ENCODE measurements at places on chromosomes 3 and 15.

- no peak for DNase-seq
Measured at GRCh38 chr15:78007964-78008886, 69.3 kb downstream of the TBC1D2B start.

GRCh38 chr3:157532529-157533297 lies 29.5 kb upstream of the VEPH1 start:
- no peak for DNase-seq

DNA sequence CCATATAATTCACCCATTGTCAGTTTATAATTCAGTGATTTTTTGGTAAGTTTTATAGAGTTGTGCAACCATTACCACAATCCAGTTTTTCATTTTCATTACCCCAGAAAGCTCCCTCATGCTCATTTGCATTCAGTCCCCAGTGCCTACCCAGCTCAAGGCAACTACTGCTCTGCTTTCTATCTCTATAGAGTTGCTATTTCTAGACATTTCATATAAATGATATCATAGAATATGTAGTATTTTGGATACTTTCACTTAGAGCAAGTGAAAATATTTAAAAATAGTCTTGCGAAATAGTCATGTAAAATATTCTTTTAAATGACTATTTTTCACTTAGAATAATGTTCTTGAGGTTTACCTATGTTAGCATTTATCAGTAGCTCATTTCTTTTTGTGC lies 42.1 kb downstream of the ZNF654 start:
- no peak for DNase-seq

GRCh38 chr3:64878362-64878761 lies 190.6 kb upstream of the ADAMTS9 start:
- DNase-seq: no peak

DNA sequence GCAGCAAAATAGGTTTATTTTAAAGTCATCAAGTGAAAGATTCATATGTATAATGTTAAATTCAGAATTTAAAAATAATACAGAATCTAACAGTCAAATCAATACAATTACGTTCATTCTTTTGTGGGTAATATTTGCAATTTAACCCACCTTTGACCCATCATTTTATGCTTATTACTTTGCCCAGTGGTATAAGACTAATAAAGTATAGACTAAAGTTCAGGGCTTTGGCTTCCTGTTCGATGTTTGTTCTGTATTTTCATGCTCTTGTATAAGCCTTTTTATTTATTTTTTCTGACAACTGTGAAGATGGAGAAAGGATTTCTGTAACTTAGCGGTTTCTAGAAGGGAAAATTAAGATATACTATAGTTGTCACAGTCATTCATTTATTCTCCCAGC lies 44.3 kb upstream of the EIF3J start:
- DNase-seq: no peak

DNA sequence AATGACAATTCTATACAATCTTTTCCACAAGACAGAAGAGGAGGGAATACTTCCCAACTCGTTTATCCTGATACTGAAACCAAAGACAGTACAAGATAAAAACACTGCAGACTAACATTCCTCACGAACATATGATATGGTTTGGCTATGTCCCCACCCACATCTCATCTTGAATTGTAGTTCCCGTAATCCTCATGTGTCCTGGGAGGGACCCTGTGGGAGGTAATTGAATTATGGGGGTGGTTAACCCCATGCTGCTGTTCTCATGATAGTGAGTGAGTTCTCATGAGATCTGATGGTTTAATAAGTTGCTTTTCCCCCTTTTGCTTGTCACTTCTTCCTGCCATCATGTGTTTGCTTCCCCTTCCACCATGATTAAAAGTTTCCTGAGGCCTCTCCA lies 83.9 kb upstream of the PROK2 start:
- DNase-seq: no peak

DNA sequence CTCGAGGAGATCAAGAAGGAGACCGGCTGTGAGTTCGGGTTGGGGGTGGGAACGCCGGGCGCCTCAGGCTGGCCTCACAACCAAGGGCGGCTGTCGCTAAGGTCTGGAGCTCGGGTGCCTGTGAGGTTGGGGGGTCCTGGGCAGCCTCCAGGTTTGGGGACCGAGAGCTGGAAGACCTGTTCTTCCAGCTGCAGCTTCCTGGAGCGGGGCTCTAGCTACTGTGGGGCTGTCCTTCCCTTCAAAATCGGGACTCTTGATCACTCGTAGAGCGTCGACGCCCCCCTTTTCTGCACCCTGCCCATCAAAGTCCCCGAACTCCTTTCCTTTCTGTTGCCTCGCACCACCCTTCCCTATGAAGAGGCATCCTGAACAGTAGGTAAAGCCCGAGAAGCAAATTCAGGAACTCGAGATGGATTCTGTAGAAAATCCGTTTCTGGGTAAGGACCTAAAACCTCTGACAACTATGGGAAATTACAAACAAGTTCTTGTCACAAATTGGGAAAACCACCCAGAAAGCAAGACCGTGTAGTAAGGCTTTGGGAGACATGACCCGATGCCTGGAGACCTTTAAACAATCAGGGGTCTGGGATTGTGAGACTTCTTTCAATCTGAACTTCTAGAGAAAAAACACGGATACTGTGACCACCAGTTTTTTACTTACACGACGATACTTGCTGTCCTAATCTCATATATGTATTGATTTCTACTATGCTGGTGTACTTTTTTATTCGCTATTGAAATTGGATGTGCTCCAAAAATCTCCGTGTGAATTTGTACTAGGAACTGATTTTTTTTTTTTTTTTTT lies 556 bp downstream of the CHP1 start:
- no peak for DNase-seq

GRCh38 chr3:133954717-133955360 lies 59.2 kb upstream of the RAB6B start:
- no peak for DNase-seq

DNA sequence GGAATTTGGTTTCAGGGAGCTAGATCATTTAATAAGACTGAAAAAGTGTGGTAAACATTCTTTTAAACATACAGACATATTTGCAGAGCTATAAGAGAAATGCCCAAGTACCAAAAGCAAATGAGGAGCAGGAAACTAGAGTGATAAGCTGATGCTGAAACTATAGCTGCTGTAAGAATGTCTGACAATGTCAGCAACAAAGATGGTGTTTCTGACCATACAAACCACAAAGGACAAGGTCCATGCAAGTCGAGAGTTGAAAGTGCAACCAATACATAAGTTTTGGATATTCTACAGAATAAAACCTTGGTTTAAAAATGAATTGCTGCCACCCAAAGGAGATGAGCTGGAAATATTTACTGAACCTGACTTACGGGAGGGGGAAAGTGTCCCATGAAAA lies 610.2 kb downstream of the TBL1XR1 start:
- DNase-seq: no peak

GRCh38 chr3:129323651-129324294 lies 45.1 kb downstream of the HMCES start:
- no peak for DNase-seq

GRCh38 chr3:12982619-12983101 lies 90.6 kb downstream of the IQSEC1 start:
- no peak for DNase-seq

DNA sequence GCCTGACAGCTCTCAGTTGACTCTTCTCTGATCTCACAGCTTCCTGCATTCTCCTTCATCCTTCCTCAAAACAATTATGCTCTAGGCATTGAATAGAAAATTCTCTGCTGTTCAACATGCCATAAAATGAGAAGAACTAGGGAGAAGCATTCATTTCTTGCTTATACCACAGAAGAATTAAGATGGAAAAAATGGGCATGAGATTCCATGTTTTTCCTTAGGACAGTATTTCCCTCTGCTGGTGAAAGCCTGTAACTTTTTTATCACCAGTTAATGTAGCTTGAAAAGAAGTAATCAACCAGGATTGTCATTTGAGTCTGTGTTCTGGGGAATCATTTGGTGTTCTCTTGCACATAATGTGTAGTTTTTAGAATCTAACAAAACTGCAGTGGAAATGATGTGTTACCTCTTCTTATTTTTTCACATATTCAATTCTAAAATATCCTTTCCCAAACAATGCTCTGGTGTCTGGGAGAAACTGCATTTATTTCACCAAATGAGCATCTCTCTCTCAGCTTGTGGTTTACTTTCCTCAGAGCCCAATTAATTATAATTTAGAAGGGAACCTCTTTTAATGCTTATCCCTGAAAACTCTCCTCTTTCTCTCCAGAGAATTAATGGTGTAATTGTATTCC lies 92.8 kb upstream of the DCBLD2 start:
- no peak for DNase-seq

GRCh38 chr3:18791182-18791581 lies 357.1 kb upstream of the KCNH8 start:
- DNase-seq: no peak

- no peak for DNase-seq
Measured at GRCh38 chr3:189056646-189057335, 115.0 kb upstream of the TPRG1 start.

- DNase-seq: no peak
Measured at GRCh38 chr3:51622868-51623267, 48.2 kb upstream of the TEX264 start.

DNA sequence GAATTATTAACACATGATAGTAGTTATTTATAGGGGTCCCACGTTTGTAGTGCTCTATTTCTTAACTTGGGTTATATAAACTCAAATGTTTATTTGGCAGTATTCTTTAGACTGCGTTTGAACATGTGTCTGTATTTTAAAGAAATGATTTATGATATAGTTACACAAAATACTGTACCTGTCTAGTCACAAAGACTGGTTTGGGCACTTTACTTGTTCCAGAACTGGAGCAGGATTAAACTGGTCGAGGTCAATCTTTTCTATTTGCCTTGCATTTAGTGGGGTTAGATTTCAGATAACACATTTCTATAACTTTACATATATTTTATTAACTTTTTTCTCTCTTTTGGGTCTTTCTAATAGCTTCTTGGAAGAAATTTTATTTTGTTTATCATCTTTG lies 39.5 kb downstream of the HACD3 start:
- no peak for DNase-seq

DNA sequence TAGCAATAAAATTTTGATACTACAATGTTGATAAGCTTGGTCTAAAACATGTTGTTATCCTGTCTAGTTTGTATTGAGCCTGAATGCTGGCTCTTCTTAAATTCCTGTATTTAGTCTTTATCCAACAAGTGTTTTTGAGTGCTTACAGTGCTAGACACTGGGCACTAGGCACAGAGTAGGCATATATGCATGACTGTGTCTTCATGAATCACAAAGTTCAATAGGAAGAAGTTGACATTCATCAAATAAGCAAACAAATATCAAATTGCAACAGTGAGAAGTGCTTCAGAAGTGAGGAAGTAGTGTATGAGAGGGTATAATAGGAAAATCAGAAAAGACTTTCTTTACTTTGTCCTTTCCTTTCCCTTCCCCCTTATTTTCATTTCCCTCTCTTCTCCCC lies 6.8 kb downstream of the CD96 start:
- DNase-seq: no peak

GRCh38 chr3:130950124-130950523 lies 56.2 kb downstream of the ATP2C1 start:
- DNase-seq: no peak

- DNase-seq: no peak
Measured at GRCh38 chr3:197088370-197088769, 58.8 kb upstream of the MELTF start.

GRCh38 chr3:80733522-80734176 lies 965.9 kb upstream of the ROBO1 start:
- no peak for DNase-seq

DNA sequence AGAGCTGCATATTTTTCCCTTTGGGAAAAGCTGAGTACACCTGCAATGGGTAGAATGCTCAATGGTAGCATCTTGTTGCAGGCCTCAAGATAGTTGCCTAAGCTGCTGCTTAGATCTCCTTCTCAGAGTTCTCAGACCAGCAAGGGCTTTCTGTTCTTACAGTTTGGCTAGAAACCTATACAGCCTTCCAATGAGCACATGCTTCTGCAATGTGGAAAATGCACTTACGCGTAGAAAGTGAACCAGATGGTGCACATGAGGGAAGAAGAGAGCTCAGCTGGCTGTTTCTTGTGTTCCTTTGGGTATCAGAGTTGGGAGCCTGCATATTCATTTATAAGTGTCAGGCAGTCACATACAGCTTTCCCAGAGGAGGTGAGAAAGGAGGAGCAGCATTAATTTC lies 136.4 kb downstream of the B3GALNT1 start:
- DNase-seq: no peak

- no peak for DNase-seq
Measured at GRCh38 chr3:43273416-43273815, 12.9 kb upstream of the SNRK start.

- peak; percentile 79 for DNase-seq
Measured at GRCh38 chr3:71444028-71444860, 139.3 kb downstream of the FOXP1 start.

GRCh38 chr3:154137036-154137435 lies 15.8 kb downstream of the ARHGEF26 start:
- no peak for DNase-seq

GRCh38 chr3:194396859-194397756 lies 2.0 kb downstream of the GP5 start:
- peak; percentile 24 for DNase-seq

DNA sequence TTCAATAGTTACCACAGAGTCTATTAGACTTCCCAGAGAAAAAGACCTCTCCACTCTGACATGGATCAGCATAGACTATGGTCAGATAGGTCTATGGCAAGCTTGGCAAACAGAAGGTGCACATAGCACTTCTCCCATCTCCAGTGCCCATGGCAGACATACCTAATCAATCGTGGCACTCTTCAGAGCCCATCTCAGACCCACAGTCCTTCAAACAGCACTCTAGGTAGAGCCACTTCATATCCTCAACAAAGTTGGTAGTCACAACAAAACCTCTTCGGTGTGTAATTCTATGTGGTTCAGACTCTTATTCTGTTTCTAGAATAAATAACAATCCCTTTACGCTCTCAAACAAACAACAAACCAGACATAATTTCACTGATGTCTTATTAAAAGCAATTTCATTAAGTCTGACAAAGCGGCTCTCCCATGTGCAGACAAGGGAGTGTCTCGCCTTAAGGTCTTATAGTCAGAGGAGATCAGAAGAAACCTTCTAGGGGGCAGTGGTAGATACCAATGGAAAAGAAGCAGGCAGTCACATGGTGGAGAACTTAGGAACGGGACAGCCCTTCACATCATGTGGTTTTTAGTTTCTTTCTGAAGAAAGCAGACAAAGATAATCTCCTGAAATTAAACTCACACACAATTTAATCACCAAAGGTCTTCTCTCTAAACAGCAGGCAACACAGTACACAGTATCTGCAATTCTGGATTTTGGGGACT lies 483.4 kb downstream of the FOXP1 start:
- no peak for DNase-seq

DNA sequence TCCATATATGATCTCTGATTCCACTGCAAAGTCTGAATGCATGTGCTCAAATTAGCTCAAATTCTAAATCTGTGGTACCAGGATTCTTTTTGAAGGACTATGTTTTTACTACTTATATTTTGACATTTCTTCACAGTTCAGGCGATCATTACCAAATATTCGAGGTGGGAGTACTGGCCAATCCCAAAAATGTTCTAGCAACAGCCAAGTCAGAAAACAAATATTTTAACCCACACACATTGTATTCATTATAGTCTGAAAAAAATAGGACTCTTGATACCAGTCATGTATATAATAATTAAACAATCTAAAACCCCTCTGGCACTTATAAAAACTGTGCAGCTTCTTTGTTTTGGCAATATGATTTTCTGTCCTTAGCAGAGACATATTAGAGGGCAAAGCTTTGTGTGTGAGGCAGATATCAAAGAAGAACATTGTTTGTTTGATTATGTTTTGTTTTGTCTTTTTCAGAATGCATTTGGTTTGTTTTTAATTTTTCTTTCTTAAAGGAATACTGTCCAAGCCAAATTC lies 37.4 kb downstream of the FGF7 start:
- DNase-seq: no peak

Data from activated T-helper 2 cell treated with anti-CD3 and anti-CD28 coated beads, Interferon-gamma antibody, Interleukin-2, Interleukin-4, amounts not matched to agents 10 μg/mL and 5 μg/mL and 100 μg/mL, durations not matched to agents 14 hours and 24 hours and 36 hours (primary cell).